NCI-H446 treated with DMSO at 0.1 percent for 48 hours (cell line): ENCODE measurements at places on chromosomes 7 and 10.

- DNase-seq = no peak
Measured at GRCh38 chr10:51986516-51986915, 287.1 kb upstream of the CSTF2T start.

DNA sequence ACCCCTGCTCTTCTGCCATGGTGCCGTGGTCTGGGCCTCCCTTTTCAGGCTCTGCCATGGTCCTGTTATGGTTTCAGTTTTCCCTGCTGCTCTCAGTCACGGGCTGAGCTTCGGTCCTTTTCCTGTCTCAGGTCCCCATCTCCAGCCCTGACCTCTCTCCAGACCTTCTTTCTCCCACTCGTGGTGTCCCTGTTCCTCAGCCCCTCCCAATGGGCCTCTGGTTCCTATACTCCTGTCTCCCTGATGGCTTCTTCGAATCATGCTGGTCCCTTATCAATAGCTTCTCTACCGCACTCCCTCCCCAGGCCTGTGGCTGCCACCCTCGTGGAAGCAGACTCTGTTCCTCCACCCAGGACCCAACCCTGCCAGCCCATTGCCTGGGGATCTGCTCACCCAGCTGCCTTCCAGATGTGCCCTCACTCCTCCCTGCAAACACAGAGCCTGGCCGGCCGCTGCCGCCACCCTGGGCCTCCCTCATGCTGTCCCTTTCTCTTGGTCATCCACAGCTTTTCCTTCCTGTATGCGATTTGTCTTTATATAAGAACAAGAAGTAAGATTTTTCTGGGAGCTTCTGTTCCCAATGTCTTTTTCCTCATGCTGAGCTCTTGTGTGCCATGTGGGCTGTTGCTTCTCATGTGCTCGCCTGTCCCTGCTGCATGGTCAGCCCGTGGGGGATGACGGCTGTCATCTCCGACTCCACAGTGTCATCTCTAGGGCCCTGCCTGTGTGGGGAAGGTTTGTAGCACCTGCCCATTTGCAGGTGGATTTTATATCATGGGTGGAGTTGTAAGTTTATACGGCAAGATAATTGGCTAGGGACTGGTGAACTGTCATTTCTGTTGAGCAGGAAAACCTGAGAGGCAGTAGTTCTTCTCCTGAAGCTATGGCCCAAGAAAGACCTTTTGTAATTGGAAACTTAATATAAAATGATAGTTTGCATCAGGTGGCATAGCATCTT lies 126.7 kb downstream of the NT5C2 start:
- no peak for DNase-seq

GRCh38 chr7:78734626-78735025 lies 718.8 kb downstream of the MAGI2 start:
- no peak for DNase-seq

GRCh38 chr10:97683556-97684367 lies 3.3 kb downstream of the AVPI1 start:
- no peak for DNase-seq

DNA sequence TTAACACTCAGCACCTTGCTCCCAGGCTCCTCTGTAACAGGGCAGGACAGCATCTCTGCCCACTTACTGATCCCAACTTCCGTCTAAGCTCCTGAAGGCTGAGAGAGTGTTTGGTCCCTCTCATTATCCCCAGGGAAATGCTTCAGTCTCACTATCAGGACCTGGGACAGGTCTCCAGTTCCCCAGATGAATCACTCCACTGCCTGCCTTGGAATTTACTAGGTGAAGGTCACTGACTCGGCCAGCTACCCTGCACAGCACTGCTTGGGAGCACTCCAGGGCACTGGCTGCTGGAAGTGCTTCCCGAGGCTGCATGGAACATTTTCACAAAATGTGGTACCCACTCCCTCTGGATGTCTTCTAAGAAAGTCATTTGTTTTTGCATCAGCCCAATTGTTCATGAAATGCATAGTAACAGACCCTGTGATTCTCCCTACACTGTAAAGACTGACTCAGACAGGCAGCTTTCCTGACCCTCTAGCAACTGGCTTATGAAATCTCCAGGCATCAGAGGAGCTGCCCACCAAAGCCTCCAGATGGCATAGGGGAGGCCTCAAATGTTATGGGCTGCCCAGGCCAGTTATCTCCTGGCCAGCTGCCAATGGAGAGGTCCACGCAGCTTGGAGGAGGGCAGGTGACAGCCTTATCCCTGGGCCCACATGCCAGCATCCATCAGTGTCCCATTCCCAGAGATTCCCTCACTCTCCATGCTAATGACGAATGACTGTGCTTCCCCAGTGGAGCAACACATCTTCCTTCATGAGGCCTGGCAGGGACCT lies 89.1 kb downstream of the GFRA1 start:
- no peak for DNase-seq

DNA sequence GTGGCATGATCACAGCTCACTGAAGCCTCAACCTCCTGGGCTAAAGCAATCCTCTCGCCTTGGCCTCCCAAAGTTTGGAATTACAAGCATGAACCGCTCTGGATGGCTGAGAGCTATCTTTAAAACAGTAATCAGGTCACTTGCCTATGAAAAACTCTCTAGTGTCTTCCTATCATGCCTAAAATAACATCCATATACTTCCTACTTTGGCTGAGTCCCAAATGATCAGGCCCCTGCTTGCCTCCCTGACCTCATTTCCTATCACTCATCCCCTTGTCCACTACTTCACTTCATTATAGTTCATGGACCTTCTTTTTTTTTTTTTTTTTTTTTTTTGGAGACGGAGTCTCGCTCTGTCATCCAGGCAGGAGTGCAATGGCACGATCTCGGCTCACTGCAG lies 28.0 kb downstream of the SEPTIN7 start:
- DNase-seq = no peak

DNA sequence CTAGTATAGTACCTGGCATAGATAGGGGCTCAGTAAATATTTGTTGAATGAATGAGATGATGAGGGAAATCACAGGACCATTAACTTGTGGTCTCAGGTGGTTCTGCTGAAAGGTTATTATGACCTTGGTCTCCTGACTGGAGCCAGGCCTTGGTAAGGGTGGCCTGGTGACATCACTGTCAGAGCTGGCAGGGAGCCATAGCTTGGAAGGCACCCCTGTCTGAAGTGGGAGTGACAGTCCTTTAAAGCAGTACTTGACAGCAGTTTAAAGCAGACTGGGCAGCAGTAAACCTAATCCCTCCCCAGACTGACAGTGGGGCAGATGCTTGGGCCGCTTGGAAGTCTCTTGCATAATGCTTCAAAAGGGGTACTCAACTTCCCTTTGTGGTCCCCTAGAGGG lies 13.4 kb downstream of the DPCD start:
- DNase-seq = no peak

DNA sequence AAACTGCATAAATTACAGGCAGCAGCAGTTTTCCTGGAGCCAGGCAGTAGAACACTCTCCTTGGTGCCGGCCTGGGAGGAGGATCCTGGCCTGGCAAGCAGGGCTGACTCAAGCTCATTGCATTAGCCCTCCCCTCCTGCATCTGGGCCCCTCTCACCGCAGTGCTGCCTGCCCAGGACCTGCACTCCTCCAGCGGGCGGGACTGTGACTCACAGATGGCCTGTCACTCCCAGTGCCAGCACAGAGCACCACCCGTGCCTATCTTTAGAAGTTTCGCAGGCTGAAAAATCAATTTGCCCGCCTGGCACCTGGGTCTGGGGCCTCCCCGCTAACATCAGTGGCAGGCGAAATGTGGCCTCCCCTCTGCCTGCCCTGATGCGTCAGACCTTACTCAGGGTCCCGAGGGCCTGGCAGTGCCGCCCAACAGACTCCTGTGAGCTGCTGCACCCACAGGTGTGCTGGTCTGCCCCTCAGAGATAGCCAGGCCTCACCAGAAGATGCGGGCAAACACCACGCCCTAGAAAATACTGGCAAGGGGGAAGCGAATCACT lies 123.8 kb downstream of the KCNMA1 start:
- DNase-seq = peak; percentile 75

DNA sequence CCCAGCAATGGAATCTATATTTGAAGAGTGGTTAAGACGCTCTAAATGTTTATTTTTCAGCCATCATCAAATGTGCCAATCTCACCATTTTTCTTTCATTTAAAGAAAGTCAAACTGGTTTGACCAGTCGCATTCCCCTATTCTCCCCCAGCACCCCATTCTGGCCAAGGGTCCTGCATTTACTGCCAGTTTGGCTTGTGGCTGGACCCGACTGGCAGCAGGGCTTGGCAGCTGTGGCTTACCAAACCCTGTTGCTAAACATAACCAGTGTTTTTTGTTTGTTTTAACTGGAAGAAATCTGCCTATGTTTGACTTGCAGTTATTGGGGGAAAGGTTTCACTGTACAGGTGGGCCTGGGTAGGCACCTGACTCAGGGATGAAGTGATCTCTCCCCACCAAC lies 116.3 kb downstream of the CYP26A1 start:
- no peak for DNase-seq

DNA sequence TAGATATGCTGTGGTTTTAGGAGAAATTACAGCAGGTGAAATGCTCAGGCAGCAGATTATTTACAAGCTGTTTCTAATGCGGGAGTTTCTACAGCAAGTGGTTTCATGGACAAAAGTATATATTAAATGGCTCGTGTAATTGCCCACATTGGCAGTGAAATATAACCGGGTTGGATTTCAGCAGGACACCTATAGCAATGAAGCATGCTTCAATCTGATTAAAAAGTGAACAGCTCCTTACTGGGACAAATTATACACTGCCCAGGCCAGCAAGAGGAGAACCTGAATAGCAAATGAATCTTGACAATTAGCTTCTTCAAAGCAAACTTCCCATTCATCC lies 35.2 kb upstream of the LYZL1 start:
- DNase-seq = no peak
